ENCODE measurements at places on chromosomes 6 and 20.

DNA sequence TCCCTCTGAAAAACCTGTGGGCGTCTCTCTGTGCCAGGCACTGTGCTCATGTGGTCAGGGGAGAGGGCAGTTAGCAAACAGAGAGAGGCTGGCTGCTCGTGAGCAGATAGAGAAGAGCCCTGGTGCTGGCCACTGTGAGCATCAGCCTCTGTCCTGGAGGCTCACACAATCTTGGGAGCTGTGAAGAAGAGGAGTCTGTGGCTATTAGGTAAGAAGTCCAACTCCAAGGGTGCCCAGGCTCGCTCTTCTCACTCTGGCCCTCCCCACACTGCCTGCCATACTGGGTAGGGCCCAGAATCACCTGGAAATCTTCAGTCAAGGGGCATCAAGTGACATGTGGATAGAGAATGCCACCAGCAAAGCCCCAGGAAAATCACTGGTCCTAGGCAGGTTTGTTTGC, 14.1 kb downstream of the SCML4 start:
- no peak for DNase-seq

- DNase-seq = no peak
Measured at GRCh38 chr6:24052590-24052961, 73.4 kb upstream of the NRSN1 start.

- no peak for DNase-seq
Measured at GRCh38 chr6:146548898-146549374, 5.3 kb downstream of the RAB32 start.

DNA sequence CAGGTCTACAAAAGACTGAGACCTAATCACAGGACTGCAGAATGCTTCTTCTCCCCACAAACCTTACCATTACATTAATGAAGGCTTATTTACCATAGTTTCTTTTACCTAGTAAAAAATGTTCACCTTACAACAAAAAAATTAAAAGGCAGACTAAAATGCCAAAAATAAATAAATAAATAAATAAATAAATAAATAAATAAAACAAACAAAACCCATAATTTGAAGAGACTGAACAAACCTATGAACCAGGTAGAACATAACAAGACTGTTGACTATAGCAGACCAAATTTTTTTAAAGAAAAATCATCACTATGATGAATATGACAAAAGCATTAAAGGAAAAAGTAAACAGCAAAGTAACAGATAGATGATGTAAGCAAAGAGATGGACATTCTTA, 946.3 kb downstream of the EPHA7 start:
- no peak for DNase-seq

DNA sequence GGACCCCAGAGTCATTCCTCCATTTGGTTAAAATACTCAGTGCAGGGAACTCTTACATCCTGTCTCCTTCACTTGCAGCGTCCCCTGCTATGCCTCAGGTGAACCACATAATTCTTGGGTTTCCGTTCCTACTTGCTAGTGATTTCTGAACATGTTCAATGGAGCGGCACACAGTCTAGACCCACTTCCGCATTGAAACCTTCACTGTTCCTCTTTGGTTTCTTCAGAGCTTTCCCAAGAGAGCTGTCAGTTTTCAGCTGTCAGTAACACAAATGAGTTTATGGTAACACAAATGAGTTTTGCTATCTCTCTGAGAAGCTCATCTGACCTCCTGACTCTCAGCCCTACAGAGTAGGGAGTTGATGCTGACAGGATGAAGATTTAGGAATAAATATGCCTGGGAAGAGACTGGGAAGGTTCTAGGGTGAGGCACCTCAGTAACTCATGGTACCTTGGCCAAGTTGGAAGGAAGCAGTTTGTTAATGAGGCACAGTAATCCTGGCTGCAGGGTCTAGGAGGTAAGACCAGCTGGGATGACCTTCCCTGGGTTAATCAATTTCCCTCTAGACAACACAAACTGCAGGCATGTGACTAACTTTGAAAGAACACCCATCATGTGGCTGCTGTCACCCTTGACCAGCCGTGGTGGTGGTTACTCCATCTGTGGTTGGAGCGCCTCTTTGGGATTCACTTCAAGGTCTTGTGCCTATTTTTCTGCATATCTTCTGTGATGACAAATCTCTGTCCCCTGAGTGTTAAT, 5.4 kb downstream of the SYS1 start:
- no peak for DNase-seq

DNA sequence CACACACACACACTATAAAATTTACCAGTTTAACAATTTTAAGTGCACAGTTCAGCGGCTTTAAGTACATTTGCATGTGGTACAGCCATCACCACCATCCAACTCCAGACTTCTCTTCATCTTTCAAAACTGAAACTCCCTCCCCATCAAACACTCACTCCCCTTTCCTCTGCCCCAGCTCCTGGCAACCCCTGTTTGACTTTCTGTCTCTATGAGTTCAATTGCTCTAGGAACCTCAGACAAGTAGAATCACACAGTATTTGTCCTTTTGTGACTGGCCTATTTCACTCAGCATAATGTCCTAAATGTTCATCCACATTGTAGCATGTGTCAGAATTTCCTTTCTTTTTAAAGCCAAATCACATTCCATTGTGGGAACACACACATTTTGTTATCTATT, 302.8 kb upstream of the FOXQ1 start:
- DNase-seq = no peak

DNA sequence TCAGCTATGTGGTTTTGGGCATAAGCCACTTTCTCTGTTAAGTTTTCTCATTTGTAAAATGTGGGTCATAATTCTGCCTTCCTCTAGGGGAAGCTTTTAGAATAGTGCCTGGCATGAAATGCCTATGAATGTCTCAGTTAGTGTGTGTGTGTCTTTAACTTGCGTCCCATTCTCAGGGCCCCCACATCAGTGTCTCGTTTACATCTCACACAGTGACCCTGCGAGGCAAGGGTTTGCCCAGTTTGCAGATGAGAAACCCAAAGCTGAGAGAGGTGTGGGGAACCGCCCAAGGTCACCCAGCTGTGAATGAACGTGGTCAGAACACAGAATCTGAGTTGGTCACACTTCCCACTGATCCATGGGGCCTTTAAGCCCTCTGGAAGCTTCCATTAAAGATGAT, 14.1 kb downstream of the DYNLRB1 start:
- no peak for DNase-seq

Data from stimulated activated CD4-positive, alpha-beta T cell treated with anti-CD3 and anti-CD28 coated beads, TNF-alpha, amount 100 ng/mL, for 1 hour (primary cell).